ENCODE measurements at places on chromosomes 1 and 21.

- no peak for DNase-seq
Observed at GRCh38 chr1:212412374-212412773, 2.3 kb downstream of the PACC1 start.

DNA sequence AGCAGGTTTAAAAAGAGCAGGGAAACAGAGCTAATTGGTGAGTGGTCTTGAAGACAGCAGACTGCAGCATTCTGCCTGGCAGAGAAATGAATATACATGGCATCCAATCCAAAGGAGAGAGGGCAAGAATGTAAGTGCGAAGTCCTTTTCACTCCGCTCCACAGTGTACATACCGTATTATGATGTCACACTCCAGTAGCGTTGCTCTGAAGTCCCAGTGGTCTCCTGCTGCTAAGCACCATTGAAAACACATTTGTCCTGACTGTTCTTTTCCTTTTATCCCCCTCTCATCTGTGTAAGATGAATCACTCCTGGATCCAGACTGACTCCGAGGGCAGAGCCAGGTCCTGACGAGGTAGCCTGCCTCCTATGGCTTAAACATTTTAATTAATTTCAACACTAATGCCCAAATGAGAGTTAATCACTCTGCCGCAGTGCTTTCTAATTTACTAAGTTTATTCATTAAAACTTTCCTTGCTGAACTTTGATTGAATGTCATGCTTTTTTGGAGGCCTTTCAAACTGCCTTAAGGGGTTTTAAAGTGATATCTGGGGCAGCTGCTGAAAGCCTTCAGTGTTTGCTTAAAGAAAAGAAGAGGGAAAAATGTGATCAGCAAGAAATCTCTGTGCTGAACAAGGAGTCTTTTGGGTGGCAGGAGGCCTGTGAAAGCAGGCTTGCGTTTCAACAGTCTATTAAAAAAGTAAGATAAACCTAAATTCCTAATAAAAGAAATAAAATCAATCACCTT, 227.2 kb downstream of the ATG4C start:
- DNase-seq: no peak

DNA sequence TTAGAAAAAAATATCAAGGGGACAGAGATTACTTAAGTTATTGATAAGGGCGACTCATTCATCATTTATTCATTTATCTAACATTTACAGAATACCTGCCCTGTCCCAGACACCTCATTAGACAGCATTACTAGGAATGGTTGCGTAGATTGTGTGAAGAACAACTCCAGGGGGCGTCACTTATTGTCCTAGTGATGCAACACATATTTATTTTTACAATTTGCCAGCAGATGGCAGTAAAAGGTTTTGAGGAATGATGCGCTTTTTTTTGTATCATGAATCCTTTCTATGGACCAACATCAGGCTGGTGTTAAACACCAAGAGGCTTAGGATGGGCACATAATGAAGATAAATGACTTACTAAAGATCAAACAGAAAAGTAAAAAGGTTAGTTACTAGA, 5.5 kb downstream of the NCAM2 start:
- no peak for DNase-seq

GRCh38 chr1:178004926-178005391, 35.1 kb upstream of the SEC16B start:
- no peak for DNase-seq

All from Peyer's patch (tissue), 4 donors.